Activated effector memory CD4-positive, alpha-beta T cell treated with Interleukin-2 at 50 U/mL for 16 hours (primary cell): ENCODE measurements at places on chromosomes 11 and 22.

GRCh38 chr22:43827926-43828724, 16.0 kb upstream of the EFCAB6 start:
- no peak for DNase-seq

- no peak for DNase-seq
Observed at GRCh38 chr11:113840932-113841664, 34.3 kb downstream of the USP28 start.

GRCh38 chr11:128688896-128689546, 4.9 kb upstream of the FLI1 start:
- DNase-seq: no peak

DNA sequence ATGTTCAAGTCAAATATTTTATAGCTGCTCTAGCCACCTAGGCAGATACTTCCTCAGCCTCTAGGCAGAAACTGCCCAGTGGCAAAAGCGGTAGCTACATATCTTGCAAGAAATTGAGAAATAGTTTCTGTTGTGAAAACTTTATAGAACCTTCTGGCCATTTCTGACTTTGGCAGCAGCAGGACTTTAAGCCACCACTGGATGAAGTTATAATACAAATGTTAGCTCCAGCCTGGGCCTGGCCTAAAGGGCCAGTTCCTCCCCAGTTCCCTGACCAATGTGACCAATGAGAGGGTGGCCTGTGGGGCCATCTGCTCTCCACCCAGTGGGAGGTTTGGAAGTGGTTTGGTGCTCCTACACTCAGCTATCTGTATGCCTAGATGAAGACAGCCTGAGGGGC, 254.0 kb upstream of the NARS2 start:
- no peak for DNase-seq

- DNase-seq: no peak
Observed at GRCh38 chr22:50723991-50724390, 14.0 kb upstream of the ACR start.

DNA sequence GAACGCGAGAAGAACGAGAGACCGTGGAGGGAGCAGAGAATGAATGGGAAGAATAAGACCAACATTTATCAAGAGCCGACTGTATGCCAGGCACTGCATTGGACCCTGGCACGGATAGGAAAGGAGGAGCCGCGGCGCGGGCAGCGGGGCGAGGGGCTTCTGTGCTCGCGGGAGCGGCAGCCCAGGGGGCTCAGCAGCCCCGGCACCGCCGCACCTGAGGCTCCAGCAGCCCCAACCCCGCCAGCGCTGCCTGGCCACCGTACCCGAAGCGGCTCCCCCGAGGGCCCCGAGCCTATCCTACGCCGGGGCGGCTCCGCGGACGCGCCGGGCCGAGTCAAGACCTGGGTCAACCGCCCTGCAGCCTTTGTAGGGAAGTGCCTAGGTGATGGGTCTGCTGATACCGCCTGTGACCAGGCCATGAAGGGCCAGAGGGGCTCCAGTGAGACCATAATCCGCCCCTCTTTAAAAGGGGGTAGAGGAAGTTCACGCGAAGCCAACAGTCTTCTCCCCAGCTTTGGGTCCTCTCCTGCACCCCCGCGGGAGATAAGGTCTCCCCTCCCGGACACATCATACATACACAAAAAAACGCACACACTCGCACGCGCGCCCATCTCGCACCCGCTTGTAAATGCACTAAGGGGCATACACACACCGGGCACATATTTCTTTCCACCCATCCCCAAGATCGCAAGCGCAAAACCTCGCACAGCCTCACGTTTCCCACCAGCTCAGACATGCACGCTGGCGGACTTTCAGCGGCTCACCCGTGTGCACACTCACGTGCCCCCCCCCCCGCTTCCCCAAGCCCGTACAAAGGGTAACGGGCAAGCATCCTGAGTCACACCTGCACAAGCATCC, 935 bp upstream of the RTN4RL2 start:
- DNase-seq: peak; percentile 13

- no peak for DNase-seq
Observed at GRCh38 chr11:97751405-97751804, 1269.3 kb upstream of the CNTN5 start.

GRCh38 chr22:48921411-48921903, 906.2 kb downstream of the BRD1 start:
- no peak for DNase-seq

DNA sequence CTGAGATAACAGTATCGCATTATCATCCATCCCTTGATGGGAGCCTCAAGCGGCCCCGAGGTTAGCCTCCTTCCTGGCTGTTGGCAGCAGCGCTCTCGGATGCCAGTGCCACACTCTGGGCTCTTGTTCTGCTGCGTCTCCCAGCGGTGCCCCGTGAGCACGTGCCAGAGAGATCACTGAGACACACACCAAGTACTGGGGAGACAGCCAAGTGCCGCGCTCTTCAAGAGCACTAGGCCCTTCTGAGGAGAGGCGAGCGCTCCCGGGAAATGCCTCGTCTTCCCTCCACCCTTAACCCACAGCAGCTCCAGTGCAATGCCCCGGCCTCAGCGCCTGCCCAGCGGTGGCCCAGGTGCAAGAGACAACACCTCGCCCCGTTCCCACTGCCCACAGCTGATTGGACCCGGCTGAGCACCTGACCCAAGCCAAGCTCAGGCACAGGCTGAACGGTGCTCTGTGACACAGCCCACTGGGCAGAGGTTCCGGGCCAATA, 248.3 kb upstream of the NARS2 start:
- DNase-seq: no peak
